ENCODE measurements at places on chromosomes 3 and 15. TPM values are rescaled to one million over a fixed set of nuclear protein-coding genes. Genes with fewer than 3 reads are reported as not detected.

The SGO1 gene
- total RNA-seq, result 31.7 TPM

The SLC9C1 gene
- not detected for total RNA-seq

DNA sequence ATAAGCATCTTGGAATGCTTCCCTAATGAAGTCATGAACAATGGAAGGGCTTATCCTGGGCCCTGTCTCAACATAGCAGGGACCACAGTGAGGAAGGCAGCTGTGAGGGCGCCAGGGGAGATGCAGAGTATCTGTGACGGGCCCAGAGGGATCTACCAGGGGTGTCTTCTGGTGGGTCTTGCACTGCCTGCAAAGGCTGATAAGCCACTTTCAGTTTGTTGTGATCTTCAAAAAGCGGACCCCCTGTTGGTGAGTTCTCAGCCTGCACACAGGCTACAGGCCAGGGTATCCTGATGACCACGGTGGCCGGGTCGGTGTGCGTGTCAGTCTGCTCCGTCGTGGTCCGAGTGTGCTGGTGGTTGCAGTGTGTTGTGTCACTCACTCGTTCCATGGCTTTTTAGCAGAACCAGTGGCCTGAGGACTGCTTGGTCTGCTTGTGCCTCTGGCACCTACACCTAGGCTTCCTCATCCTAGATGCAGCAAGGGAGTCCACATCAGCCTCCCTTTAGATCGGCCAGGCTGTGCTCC is 46.8 kb downstream of the CHDH start:
- H3K27me3 ChIP-seq, result no peaks in the 10 kb centered on the region
- H3K27ac ChIP-seq, result no peak overlapping the region
- no peaks in the 10 kb centered on the region for H3K4me1 ChIP-seq
- H3K36me3 ChIP-seq, result no peaks in the 10 kb centered on the region
- DNase-seq, result no peak

- H3K27ac ChIP-seq, result no peak overlapping the region
- no peaks in the 10 kb centered on the region for H3K36me3 ChIP-seq
- no peak overlapping the region for H3K4me3 ChIP-seq
- no peaks in the 10 kb centered on the region for H3K4me1 ChIP-seq
- no peaks in the 10 kb centered on the region for H3K27me3 ChIP-seq
Measured at GRCh38 chr15:53884441-53884840, 93.8 kb upstream of the UNC13C start.

DNA sequence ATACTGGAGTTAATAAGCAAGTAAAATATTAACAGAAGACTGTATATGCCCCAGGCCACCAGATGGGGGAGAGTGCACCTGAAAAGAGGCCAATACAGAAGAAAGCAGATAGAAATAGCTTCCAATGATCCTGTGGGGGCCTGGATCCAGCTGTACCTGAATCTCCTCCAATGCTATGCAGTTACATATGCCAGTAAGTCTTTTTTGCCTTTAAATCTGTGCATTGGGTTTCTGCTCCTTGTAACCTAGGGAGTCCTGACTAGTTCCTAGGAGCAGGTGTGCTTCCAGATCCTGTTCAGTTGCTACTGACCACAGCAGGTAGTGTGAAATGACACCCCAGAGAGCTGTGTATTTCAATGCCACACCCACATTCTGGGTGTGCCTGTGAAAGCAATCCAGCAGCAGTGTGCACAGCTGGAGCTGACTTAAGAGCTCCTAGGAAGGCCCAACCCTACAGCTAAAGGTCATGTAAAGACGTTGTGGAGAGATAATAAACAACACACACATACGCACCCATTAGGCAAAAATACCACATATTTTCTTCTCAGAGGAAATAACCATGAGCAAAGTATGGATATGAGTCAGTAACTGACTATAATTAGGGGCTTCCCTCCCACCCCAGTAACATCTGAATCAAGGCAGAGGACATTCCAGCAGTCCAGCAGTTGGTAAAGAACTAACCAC is 62.2 kb upstream of the AKAP13 start:
- no peaks in the 10 kb centered on the region for H3K4me1 ChIP-seq
- no peaks in the 10 kb centered on the region for H3K36me3 ChIP-seq
- H3K27ac ChIP-seq, result no peak overlapping the region
- no peaks in the 10 kb centered on the region for H3K27me3 ChIP-seq
- no peak overlapping the region for H3K4me3 ChIP-seq

- DNase-seq, result no peak
- H3K4me1 ChIP-seq, result no peaks in the 10 kb centered on the region
- no peak overlapping the region for H3K4me3 ChIP-seq
Measured at GRCh38 chr3:46628901-46629369, 16.6 kb downstream of the FAM240A start.

- H3K27ac ChIP-seq, result no peak overlapping the region
- no peaks in the 10 kb centered on the region for H3K36me3 ChIP-seq
- H3K4me1 ChIP-seq, result no peaks in the 10 kb centered on the region
- no peak overlapping the region for H3K4me3 ChIP-seq
- H3K27me3 ChIP-seq, result peaks cover 17% of the 10 kb centered on the region
Measured at GRCh38 chr3:123036352-123037014, 8.9 kb upstream of the SEMA5B start.

- no peak overlapping the region for H3K27ac ChIP-seq
- no peaks in the 10 kb centered on the region for H3K36me3 ChIP-seq
- no peaks in the 10 kb centered on the region for H3K4me1 ChIP-seq
- H3K4me3 ChIP-seq, result no peak overlapping the region
- no peaks in the 10 kb centered on the region for H3K27me3 ChIP-seq
- DNase-seq, result no peak
Measured at GRCh38 chr3:43353923-43354670, 67.8 kb downstream of the SNRK start.

DNA sequence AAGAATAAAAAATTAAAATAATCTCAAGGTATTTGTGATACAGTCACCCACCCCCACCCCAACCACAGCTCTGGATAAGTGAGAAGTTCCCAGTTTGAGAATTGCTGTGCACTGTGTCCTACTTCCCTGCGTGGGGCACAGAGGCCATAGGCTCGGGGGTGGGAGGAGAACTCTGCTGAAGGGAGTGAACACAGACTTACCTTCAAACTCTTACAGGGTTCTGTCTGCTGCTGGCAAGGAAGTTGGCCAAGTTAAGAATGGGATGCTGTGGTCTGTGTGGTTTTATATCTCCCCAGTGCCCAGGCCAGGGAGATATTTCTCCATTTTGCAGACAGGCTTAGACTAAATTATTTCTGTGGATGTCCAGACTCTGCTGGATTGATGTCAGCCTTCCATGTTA is 37.6 kb downstream of the SPTSSB start:
- H3K4me1 ChIP-seq, result no peaks in the 10 kb centered on the region
- H3K4me3 ChIP-seq, result no peak overlapping the region
- H3K27ac ChIP-seq, result no peak overlapping the region
- H3K27me3 ChIP-seq, result peaks cover 3% of the 10 kb centered on the region

GRCh38 chr3:71384837-71385716 is 198.5 kb downstream of the FOXP1 start:
- H3K36me3 ChIP-seq, result no peaks in the 10 kb centered on the region
- H3K27me3 ChIP-seq, result no peaks in the 10 kb centered on the region
- peaks cover 3% of the 10 kb centered on the region for H3K4me1 ChIP-seq
- no peak overlapping the region for H3K27ac ChIP-seq

All from A673 (cell line).